ENCODE measurements at places on chromosomes 5 and 9.

DNA sequence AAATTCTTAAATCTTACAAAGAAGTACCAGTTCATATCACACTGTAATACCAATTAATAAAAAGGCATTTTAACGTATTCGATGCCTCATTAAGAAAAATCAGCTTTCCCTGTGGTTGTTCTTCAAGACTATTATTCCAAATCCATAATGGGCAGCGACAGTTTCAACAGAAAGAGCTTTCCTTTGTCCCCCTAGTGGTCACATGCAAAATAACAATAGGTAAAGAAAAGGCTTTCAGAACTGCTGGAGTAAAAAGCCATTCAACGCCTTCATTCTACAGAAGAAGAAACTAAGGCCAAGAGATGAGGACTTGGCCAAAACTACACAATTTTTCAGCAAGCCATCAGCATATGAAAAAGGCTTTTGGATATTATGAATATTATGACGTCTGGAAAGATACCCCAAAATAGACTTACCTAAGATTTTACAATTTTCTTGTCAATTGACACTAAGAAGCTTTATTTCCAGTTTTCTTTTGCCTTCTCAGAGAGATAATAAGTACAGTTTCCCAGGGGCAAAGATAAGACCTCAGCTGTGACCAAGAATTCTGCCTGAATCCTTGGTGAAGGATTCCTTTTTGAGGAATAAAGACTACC, 6.7 kb upstream of the CDH6 start:
- DNase-seq: peak; percentile 42

GRCh38 chr5:35029333-35029732, 18.4 kb downstream of the AGXT2 start:
- DNase-seq: no peak

DNA sequence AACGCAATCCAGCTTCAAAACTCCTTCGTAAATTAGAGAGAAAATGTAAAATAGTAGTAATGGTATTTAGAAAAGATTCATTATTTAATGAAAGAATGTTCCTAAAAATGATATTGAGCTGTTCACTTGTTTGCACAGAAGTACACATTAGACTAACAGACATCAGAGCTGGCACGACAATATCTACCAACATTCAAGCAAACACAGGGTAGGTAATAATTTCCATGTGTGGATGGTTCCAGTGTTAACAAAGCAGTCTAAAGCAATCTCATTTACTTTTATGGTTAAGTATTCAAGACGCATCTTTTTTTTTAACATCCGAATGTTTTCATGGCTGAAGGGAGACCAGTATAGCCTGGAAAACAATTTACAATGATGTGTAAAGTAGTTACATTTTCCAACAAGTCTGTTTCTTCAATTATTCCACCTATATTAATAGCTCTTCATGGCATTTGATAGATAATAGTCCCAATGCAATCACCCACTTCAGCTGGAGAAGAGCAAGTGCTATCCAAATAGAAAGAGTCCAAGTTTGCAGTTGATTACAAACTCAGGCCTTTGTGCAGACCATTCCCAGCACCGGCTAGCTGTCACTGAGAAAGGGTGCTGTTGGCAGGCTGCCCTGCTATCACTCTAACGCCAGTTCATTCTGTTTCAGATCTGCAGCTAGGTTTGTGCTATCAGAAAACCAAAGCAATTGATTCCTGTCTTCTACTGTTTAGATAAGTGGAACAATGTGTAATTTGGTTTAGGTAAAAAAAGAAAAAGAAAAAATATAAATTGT, 458.8 kb downstream of the DTWD2 start:
- no peak for DNase-seq

DNA sequence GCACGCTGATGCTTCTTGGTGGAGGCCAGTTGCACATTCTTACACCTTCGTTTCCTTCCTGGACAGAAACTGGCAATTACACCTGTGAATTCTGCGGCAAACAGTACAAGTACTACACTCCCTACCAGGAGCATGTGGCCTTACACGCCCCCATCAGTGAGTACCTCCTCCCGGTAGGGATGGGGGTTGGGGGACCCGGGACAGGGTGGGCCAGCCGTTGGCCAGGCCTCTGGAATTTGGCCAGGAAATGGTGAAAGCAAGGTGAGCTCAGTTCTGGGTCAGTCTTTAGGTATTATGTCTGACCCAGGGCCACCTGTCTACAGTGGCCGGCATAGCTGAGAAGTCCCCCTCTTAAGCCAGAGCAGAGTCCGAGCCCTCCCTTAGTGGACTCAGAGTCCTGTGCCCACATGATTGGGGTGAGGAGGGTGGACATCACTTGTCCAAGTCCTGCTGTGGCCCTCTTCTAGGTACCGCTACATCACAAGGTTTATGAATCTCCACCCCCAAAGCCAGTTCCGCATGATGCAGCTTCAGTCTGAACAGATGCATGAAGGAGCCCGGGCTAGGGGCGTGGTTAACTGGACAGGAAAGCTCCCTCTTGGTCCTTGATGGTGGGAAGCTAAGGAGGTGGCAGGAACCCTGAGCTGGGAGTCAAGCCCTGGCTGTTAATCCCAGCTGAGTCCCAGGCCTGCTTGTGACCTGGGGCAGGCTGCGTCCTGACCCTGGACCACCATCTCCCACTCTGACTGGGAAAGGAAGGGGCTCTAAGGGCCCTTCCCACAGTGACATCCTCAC, 61.3 kb downstream of the AMBP start:
- no peak for DNase-seq

GRCh38 chr9:111198936-111199335, 131.1 kb downstream of the OR2K2 start:
- DNase-seq: no peak

GRCh38 chr9:129665389-129665775, at the start of gene PRRX2:
Gene PRRX2, plus strand, starts transcription at chr9:129665647. Its CDS starts 221 bp downstream, at chr9:129665868.
- no peak for DNase-seq

DNA sequence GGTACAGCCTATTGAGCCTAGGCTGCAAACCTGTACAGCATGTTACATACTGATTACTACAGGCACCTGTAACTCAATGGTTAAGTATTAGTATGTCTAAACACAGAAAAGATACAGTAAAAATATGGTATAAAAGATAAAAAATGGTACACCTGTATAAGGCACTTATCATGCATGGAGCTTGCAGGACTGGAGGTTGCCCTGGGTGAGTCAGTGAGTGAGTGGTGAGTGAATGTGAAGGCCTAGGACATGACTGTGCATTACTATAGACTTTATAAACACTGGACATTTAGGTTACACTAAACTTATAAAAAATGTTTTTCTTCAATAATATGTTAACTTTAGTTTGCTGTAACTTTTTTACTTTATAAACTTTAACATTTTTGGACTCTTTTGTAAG, 171.3 kb downstream of the SLC28A3 start:
- DNase-seq: no peak

GRCh38 chr9:6351737-6352136, 23.6 kb downstream of the TPD52L3 start:
- no peak for DNase-seq

DNA sequence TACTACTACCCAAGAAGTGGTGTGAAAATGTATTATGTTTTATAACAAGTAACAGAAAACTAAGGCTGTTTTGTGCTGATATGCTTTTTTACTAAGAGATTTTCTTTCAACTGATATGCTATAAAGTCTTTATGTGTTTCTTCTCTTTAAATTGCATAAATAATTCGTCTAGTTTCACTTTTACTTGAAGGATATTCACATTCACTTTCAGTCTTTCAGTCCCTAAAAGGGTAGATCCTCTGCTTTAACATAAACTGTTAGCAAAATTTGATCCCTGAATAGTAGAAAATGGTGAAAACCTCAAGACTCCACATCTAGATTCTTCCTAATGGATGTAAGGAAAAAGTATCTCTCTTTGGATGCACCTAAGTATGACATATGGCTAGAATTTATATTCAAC, 69.0 kb upstream of the FST start:
- no peak for DNase-seq

Data from retina (tissue), 1 donor.